CD4-positive, CD25-positive, alpha-beta regulatory T cell (primary cell): ENCODE measurements at places on chromosomes 3 and 15. TPM values are rescaled to one million over a fixed set of nuclear protein-coding genes. Genes with fewer than 3 reads are reported as not detected.

COLQ gene
- total RNA-seq, result 5.1 TPM

GRCh38 chr15:77021803-77022381, 27.0 kb downstream of the PSTPIP1 start:
- peaks cover 54% of the 10 kb centered on the region for H3K36me3 ChIP-seq
- peak overlapping the region; percentile 64 for H3K27ac ChIP-seq
- DNase-seq, result no peak
- peaks cover 23% of the 10 kb centered on the region for H3K4me1 ChIP-seq

DNA sequence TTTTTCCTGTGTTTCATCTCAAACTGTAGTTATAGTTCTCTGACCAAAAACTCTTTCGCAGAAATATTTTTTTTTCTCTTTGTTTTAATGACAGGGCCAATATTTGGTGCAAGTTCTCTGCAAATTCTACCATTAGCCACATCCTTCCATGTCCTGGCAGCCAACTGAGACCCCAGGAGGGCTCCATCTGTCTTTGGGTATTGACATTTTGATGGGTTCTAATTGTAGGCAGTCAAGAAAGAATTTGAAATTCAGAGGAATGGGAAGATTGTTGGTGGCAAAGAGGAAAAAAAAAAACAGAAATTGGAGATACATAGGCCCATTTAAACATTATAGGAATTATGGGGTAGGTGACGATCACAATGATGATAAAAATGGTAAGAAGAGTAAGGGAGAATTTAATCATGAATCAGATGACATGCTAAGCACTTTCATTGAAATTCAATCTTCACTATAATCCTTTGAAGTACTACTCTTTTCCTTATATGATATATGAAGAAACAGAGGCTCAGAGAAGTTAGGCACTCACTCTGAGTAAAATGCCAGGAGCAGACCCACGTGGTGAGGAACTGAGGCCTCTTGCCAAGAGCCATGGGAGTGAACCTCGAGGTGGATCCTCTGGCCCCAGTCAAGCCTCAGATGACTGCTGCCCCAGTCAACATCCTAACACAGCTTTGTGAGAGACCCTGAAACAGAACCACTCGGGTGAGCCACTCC, 151.4 kb downstream of the PDZRN3 start:
- no peak for DNase-seq
- H3K36me3 ChIP-seq, result no peaks in the 10 kb centered on the region
- no peak overlapping the region for H3K4me3 ChIP-seq
- H3K4me1 ChIP-seq, result no peaks in the 10 kb centered on the region
- H3K27me3 ChIP-seq, result no peaks in the 10 kb centered on the region
- H3K27ac ChIP-seq, result no peak overlapping the region

DNA sequence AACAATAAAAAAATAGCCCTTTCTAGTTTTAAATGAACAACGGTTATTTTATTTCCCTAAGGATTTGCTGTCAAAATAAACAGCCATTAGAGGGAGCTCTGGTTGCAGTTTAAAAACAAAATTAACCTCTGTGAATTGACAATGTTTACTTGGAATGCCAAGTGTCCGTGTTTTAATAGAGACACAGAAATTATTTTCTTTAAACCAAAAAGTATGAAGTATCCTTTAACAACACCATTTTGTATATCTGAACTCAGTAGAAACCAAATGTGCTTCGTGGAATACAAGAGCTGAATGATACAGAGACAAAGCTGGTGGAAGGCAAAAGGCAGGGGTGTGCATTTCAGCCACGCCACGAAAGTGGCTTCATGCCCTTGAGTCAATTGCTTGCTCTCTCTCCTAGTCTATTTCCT, 74.4 kb downstream of the MOBP start:
- H3K27me3 ChIP-seq, result no peaks in the 10 kb centered on the region
- H3K4me1 ChIP-seq, result no peaks in the 10 kb centered on the region
- no peaks in the 10 kb centered on the region for H3K36me3 ChIP-seq
- DNase-seq, result no peak
- H3K27ac ChIP-seq, result no peak overlapping the region
- H3K4me3 ChIP-seq, result no peak overlapping the region

DNA sequence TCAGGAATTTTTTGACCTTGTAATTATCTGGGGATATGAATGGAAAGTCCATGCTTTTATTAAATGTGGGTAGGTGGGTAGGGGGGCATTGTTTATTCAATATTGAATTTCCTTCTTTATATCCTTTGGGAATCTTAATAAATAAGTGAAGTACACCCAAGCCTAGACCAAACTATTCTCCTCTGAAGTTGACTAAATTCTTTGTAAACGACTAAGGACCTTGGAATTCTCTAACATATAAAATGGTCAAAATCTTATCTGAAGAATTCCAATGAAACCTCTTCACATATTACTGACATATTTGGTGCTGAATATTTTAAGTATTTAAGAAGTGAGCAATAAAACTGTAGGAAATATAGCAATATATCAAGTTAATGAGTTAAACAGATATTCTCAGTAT, 1432.1 kb upstream of the GBE1 start:
- H3K36me3 ChIP-seq, result no peaks in the 10 kb centered on the region
- H3K4me3 ChIP-seq, result no peak overlapping the region
- DNase-seq, result no peak
- H3K4me1 ChIP-seq, result no peaks in the 10 kb centered on the region
- H3K27ac ChIP-seq, result no peak overlapping the region
